ENCODE measurements at places on chromosomes 3 and 15. TPM values are rescaled to one million over a fixed set of nuclear protein-coding genes. Genes with fewer than 3 reads are reported as not detected.
A peak's percentile ranks its signal among the peaks of the same experiment; 100 is the strongest.

LTF gene
- total RNA-seq, result 0.80 TPM

POPDC2 gene
- 0.19 TPM for total RNA-seq

CRABP1 gene
- total RNA-seq, result 385 TPM

DLEC1 gene
- 0.76 TPM for total RNA-seq

GRCh38 chr3:189907803-189908202 is 212.9 kb downstream of the P3H2 start:
- no peak for DNase-seq

DNA sequence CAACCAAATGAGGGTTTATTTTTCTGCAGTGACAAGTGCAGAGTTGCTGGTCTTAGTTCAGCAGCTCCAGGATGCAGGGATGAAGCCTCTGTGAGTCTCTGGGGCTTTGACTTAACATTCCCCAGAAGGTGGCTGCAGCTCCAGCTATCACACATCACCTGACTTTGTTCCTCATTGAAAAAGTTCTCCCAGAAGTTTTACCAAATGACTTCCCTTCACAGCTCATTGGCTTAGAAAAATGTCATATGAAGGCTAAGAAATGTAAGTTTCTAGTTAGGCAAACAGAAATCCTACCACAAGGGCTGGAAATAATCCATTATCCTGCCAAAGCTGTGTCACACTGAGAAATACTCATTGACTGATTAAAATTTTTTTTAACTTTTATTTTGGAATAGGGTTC is 184.9 kb downstream of the MINAR1 start:
- peak; percentile 7 for DNase-seq

DNA sequence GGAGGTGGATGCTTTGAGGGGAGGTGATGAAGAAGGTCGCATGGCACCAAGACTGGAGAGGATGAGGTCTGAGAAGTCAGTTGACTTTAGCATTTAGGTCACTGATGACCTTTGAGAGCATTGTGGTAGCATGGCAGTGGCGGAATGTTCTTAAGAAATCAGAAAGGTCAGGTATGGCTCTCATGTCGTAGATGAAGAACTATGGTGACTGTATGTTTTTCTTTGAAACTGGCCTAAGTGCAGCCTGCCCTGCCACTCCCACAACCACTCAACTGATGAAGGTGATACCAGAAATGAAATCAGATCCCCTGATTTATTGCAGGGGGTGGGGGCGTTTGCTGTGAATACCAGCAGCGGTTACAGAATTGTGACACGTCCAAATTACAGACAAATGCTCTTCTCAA is 102.6 kb downstream of the ITPR1 start:
- no peak for DNase-seq

- DNase-seq, result no peak
Observed at GRCh38 chr15:77329202-77329601, 90.7 kb downstream of the PEAK1 start.

GRCh38 chr3:20421-20820 is 176.1 kb upstream of the CHL1 start:
- DNase-seq, result no peak

DNA sequence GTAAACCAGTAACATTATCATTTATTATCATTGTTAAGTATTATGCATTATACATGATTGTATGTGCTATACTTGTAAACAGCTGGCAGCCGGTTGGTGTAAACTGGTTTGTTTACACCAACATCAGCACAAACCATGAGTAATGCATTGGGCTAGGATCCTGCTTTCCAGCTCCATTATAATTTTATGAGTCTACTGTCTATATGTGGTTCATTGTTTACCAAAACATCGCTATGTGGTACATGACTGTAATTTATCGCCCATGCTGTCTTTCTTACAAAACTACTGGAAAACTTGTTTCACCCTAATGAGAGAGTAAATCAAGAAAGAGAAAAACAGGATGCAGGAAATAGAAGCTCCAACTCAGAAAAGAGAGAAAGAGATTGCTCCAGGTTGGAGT is 224.8 kb upstream of the CBLB start:
- no peak for DNase-seq

DNA sequence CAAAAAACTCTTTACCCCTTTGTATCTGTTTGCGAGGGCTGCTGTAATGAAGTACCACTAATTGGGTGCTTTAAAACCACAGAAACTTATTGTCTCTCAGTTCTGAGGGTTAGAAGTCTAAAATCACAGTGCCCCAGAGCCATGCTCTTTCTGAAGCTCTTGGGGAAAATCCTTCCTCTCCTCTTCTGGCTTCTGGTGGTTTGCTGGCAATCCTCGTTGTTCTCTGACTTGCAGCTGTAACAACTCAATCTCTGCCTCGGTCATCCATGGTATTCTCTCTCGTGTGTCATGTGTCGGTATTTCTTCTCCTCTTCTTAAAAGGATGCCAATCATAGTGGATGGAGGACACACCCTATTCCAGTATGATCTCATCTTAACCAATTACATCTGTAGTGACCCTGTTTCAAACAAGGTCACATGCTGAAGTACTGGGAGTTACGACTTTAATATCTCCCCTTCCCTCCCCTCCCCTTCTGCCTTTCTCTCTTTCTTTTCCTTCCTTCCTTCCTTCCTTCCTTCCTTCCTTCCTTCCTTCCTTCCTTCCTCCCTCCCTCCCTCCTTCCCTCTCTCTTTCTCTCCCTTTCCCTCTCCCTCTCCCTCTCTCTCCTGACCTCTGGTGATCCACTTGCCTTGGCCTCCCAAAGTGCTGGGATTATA is 6.5 kb upstream of the ARL8B start:
- no peak for DNase-seq

GRCh38 chr3:42831321-42831713 is 22.1 kb downstream of the ACKR2 start:
- DNase-seq, result peak; percentile 78

- no peak for DNase-seq
Observed at GRCh38 chr3:118792191-118792590, 242.5 kb downstream of the IGSF11 start.

Data from H1 (cell line).